NB4 (cell line): ENCODE measurements at places on chromosomes 5 and 9.

GRCh38 chr5:35561396-35561795 is 56.3 kb upstream of the SPEF2 start:
- DNase-seq: no peak

- no peak for DNase-seq
Observed at GRCh38 chr5:127936439-127936972, 147.1 kb upstream of the SLC12A2 start.

DNA sequence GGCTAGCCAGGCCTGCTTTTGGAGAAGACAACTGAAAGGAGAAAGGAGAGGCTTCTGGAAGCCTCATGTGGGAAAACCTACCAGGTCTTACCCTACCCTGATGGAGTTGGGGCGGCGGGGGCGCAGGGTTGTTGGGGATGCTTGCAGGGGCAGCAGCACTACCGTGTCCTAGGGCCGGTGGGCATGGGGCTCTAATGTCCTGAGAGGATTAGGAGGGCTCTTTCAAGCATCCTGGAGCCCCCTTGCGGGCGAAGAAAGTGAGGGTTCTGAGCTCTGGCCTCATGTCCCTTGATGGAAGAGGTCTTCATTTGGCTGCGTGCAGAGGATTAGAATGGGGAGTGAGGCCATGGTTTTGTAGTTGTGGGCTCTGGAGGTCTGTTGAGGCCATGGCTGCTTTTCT is 86.9 kb upstream of the PITX1 start:
- no peak for DNase-seq

- no peak for DNase-seq
Observed at GRCh38 chr5:65151614-65152013, 330.1 kb downstream of the ADAMTS6 start.

- DNase-seq: no peak
Observed at GRCh38 chr9:81690251-81690851, 1.0 kb upstream of the TLE1 start.

DNA sequence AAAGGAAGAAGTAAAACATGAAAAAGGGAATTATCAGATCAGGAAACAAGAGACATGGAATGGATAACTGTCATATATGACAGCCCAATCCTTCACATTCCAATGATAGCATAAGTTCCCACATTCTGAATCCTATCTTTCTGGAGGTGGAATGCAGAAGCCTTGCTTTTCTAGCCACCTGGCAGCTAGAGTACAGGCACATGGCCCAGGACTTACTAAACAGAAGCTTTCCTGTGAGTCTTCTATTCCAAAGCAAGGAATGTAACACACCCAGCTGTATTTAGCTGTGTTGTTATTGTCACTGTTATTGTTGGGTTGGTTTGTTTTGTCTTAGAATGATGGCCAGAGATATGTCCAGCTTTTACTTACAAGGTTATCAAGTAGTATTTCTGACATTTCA is 780.5 kb upstream of the ZNF608 start:
- DNase-seq: no peak

- DNase-seq: no peak
Observed at GRCh38 chr5:181100121-181100875, 30.7 kb downstream of the OR2V1 start.

DNA sequence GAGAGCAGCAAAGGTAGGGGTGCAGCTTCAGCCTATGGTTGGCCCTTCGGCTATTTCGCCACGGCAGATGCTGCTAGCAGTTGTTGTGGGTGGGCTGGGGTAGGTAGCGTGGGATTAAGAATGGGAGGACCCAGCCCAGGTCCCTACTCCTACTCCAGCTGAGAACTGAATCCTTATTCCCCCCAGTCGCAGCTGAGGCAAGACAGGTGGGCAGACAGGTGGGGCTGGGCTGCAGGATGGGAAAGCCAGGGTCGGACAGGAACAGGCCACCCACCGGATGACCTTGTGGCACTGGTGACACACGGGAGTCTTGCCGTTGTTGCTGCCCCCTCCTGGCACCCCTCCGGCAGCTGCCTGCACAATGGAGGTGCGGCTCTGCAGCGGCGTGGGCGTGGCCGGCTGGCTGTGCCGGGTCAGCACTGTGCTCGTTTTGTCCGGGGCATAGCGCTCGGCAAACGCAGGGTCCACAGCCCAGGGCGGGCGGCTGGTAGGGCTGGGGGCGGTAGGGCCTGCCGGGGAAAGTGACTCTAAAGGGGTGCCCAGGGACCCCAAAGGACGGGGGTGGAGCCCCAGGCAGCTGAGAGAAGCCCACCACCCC is 8.2 kb downstream of the PDLIM7 start:
- DNase-seq: no peak

GRCh38 chr5:131212471-131213021 is 41.8 kb downstream of the LYRM7 start:
- DNase-seq: peak; percentile 20

- peak; percentile 84 for DNase-seq
Observed at GRCh38 chr5:36688722-36689121, 82.3 kb downstream of the SLC1A3 start.

DNA sequence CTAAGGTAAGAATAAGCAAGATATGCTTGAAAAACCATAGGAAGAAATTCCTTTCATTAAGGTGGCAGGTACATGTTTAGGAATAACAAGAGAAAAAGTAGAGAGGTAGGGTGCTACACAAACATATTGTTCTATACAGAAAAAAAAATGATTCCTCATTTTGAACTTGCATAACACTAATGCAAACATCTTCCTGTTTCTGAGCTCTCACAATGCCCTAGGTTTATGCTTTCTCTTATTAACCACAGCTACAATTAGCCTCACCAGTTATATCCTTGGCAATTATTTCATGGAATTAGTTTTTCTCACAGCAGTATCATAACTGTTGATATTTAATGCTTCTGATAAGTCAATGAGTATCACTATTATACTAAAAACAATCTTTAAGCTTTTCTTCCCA is 20.7 kb downstream of the CEMIP2 start:
- DNase-seq: no peak

GRCh38 chr5:172906888-172907287 is 52.3 kb upstream of the RPL26L1 start:
- no peak for DNase-seq

- no peak for DNase-seq
Observed at GRCh38 chr9:89877051-89878002, 272.5 kb downstream of the GADD45G start.

- no peak for DNase-seq
Observed at GRCh38 chr5:42807722-42808447, 3.8 kb downstream of the SELENOP start.

GRCh38 chr5:3430691-3431090 is 164.9 kb upstream of the IRX1 start:
- no peak for DNase-seq

GRCh38 chr5:10668697-10669096 is 92.3 kb downstream of the DAP start:
- no peak for DNase-seq

- DNase-seq: no peak
Observed at GRCh38 chr9:134433909-134434882, 107.9 kb downstream of the RXRA start.

DNA sequence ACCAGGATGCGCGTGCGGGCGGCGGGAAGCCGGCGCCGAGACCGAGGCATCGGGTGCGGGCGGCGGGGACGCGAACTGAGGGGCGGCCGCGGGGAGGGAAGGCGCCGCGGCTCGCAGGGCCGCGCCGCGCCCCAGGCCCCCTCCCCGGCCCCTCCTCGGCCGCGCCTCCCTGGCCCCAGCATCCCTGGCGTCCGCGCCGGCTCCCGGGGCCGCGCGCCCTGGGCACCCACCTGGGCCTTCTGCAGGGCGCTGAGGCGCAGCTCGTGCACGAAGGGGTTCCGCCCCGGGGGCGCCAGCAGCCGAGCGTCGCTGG is 324 bp downstream of the LPCAT1 start:
- DNase-seq: no peak

DNA sequence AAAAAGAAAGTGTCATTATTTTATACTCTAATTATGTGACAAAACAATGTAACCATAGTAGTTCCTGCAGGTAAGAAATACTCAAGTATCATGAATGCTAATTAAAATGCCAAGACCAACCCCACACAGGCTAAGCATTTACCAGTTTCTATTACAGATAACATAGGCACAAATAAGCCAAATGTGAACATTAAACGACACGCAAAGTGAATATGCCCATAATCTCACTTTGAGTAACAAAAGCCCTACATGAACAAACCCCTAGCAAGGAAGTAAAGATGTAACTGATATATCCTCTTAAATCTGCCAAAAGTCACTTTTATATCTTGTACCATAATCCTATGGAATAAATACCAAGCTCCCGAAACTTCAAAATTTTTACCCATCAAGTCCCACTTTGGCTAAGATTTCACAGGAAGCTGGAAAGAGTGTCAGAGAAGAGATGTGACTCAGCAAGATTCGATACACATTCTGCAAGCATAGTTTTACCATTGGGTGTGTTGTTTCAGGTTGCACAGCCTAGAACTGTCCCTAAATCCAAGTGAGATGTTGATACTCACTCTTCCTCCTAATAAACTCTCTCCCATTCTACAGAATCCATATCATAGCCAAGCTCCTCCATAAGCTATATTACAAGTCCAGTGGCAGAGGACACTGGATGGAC is 28.8 kb downstream of the TRPM6 start:
- no peak for DNase-seq

GRCh38 chr5:120419127-120419526 is 45.0 kb upstream of the PRR16 start:
- no peak for DNase-seq

- DNase-seq: no peak
Observed at GRCh38 chr9:109974143-109974917, 194.3 kb downstream of the PALM2AKAP2 start.

GRCh38 chr9:98256756-98257155 is 1.3 kb upstream of the TBC1D2 start:
- DNase-seq: peak; percentile 70

- no peak for DNase-seq
Observed at GRCh38 chr9:138058181-138058580, 180.6 kb downstream of the CACNA1B start.

GRCh38 chr5:158534203-158534602 is 565.5 kb downstream of the EBF1 start:
- DNase-seq: no peak
